ENCODE measurements at places on chromosomes 2 and 18. TPM values are rescaled to one million over a fixed set of nuclear protein-coding genes. Genes with fewer than 3 reads are reported as not detected.

DNA sequence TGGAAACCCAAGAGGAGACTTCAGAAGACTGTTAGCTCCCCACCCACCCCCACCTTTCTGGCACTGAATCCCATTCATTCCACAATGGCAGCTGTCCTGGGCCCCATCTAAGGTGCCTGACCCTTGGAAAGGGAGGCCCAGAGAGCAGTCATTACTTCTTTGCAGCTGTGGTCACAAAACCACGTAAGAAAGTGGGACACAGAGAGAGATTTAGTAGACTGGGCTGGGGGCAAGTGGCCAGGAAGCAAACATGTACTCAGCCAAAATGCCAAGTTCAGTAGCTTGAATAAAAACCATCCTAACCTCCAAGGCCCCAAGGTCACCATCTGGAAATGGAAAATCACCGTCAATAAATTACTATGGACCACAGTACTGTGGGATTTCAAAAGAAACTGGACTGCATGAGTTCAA, 381.4 kb downstream of the TNS1 start:
- no peak for DNase-seq

DNA sequence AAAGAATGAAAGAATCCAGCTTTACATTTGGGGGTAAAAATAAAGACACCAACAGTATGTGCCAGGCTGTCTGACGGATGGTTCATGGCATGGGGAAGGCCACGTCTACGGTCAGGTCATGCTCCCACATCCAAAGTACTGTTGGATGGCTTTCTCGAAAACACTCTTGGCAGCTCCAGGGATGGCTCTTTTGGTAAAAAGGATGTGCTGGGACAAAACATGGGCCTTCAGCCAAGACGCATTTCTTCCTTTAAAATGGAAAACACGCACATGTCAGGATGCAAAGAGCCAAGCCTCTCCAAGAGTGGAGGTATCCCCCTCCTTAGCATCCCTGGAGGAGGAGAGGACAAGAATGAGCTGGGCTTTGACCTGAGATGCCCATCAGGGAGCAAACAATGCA, 376.5 kb upstream of the KLHL29 start:
- DNase-seq = no peak

DNA sequence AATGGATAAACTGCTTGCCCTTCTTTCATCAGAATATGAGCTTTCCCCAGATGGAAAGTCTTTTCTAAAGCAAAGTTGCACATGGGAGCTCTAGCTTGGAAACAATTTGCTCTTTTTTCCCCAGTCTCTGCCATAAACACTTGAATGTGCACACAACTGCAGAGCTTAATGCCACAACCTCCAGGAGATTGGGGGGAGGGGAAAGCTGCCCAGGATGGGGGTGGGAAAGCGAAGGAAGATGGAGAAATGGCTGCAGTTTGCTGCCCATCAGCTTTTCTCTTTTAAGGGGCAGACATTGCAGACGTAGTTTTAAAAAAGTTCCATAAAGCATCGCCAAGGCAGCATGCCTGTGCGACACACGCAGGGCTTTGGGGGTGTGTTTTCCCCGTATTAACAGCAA, 1.5 kb downstream of the ACKR3 start:
- no peak for DNase-seq

DNA sequence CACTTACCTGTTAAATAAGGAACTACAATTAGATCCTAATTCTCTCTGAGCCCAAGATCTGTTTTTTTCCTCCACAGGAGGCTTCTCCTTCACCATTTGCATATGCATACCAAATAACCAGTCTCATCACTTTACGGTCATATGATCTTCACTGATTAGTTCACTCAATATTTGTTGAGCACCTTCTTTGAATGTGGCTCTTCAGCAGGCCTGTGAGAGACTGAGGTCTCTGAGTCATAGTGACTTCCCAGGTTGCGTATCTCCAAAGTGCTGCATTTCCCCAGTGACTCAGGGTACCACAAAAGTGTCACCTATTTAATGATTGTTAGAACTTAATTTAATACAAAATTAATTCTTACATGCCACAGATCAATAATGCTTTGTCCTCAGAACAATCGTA, 108.8 kb upstream of the TRIB2 start:
- DNase-seq = no peak

ERFE gene
- total RNA-seq = 0.85 TPM

GLI2 gene
- 67.0 TPM for total RNA-seq

- DNase-seq = no peak
Measured at GRCh38 chr18:56709463-56709862, 58.3 kb downstream of the WDR7 start.

DNA sequence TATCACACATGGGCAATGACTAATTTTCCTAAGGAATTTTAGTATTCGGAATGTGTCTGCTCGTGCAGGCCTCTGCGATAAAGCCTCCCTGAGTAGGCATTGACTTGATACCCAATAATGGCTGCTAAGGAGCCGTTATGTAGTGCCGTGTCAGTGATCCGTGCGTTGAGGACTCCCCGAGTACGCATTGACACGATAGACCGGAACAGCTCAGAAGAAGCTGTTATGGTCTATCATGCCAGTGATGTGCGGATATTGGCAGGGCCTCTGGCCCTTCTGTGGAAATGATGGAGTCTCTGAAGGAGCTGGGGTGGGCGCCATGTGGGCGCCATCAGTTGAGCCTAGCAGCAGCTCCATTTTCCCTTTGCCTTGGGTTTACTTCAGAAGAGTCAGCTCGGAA, 29.1 kb downstream of the ZEB2 start:
- no peak for DNase-seq

FSIP2 gene
- total RNA-seq = 28.7 TPM

DNA sequence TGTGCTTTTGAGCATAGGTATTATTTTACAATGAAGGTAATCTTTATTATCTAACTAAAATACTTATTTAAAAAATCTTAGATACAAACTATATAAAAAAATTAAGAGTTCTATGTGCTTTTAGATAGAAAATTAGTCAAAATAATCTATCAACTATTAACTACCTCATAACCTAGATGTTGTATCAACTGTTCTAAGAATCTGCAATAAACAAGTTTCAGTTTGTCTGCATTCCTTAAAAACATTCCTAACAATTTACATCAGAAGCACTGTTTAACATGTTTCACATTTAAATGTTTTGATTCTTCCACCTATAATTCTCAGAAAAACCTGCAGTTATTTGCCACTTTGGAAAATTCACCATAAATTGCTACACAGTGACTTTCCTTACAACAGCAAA, 33.3 kb downstream of the NDUFS1 start:
- DNase-seq = no peak

GRCh38 chr2:12856934-12857601, 140.3 kb downstream of the TRIB2 start:
- DNase-seq = no peak

DNA sequence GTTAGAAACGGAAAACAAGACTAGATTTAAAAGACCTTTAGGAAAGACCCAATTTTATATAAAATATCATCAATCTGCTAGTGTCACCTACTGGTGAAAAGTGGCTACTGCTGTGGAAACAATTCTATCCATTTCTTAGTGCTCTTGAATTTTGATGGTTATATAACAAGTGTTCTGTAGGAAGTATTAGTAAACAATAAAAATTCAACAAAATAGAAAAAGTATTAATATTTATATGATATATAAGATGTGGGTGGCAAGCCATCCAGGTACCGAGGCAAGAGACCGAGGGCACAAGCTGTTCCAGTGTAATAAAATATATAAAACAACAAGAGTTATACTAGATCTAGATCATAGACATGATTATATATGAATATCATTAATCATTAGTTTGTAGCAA, 6.2 kb upstream of the TMEM87B start:
- no peak for DNase-seq

RNU2-63P gene
- total RNA-seq = 13.0 TPM

ALPG gene
- not detected for total RNA-seq

MYO5B gene
- 15.6 TPM for total RNA-seq

- DNase-seq = no peak
Measured at GRCh38 chr2:45925636-45926366, 274.3 kb downstream of the PRKCE start.

DNA sequence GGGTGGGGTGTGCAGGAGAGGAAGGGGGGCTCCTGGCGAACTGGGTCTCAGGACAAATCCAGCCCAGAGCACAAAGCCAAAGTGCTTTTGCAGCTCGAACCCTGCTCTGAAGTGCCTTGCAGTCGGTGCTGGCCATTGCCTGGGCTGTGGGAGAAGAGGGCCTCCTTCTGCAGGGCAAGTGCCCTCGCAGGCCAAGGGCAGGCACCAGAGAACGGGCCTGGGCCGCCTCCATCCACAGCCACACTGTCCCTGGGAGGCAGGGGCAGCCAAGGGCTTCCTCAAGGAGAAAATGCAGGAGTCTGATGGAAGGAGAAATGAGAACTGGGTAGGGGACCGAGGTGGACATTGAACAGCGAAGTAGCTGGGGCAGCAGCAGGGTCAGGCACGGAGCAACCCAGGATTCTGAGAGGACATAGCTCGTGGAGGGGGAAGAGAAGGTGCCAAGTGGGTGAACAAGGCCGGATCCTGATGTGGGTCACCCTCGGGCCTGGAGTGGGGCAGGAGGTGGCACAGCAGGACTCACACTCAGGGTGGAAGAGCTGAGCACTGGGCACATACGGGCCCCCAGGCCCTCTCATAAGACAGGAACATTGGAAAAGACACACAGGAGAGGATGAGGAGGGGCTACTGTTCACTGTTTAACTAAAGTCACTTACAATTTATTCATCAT, 312.8 kb upstream of the SALL3 start:
- DNase-seq = no peak

DNA sequence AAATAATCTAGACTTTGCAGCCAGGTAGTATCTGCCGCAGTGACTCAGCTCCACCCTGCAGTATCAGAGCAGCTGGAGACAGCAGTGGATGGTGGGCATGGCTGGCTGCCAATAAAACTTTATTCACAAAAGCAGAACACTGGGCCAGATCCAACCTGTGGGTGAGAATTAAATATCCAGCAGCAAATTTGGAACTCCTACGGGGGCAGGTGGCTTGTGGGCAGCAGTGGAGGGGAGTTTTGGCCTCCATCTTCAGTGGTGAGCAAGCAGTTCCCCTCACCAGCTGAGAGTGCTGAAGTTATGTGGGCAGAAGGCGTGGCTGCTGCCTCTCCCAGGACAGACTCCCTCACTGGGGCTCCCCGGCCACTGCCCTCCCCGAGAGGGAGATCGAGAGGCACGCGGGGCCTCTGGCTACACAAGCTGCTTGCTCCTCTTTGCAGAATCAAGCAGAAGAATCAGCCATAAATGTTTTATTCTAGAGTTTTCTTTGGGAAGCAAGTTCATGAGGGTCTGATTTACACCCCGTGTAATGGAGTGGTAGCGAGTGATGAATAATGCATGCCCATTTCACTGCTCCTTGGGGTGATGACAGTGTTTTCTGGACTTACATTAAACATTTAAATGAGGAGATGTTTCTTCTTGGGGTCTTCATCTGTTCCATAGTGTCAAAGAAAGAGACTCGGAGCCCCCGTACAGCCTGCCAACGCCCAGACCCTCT, 204.3 kb downstream of the SEPTIN10 start:
- no peak for DNase-seq

- DNase-seq = no peak
Measured at GRCh38 chr2:176582990-176583481, 313.8 kb downstream of the MTX2 start.

DNA sequence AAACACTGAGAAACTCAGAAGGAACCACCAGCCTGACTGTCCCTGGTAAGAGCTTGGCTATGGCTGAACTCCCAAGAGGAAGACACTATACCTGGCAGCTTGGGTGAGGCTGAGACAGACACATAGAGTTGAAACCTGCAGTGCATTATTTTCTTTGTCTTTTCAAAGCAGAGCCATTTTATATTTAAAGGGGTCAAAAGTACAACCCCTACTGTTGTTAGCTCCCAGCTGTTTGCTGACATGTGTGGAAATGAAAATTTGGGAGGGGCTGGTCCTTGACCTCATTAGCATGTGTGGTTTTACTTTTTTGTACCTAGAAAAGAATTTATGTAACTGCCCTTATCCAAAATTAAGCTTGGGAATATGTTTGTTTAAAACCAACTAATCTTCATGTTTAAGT, 309.0 kb downstream of the RPRM start:
- no peak for DNase-seq

GRCh38 chr2:160635488-160635887, 141.9 kb upstream of the RBMS1 start:
- DNase-seq = no peak

ABCB6 gene
- 28.1 TPM for total RNA-seq

SOX11 gene
- 46.2 TPM for total RNA-seq

ATP6V1C2 gene
- 0.09 TPM for total RNA-seq

GRCh38 chr18:43061816-43062215, 53.7 kb downstream of the RIT2 start:
- no peak for DNase-seq

DLGAP1 gene
- total RNA-seq = 5.1 TPM

LYPD6 gene
- 16.2 TPM for total RNA-seq

CRYBA2 gene
- total RNA-seq = not detected

- no peak for DNase-seq
Measured at GRCh38 chr2:10680957-10681356, 8.8 kb downstream of the NOL10 start.

DNA sequence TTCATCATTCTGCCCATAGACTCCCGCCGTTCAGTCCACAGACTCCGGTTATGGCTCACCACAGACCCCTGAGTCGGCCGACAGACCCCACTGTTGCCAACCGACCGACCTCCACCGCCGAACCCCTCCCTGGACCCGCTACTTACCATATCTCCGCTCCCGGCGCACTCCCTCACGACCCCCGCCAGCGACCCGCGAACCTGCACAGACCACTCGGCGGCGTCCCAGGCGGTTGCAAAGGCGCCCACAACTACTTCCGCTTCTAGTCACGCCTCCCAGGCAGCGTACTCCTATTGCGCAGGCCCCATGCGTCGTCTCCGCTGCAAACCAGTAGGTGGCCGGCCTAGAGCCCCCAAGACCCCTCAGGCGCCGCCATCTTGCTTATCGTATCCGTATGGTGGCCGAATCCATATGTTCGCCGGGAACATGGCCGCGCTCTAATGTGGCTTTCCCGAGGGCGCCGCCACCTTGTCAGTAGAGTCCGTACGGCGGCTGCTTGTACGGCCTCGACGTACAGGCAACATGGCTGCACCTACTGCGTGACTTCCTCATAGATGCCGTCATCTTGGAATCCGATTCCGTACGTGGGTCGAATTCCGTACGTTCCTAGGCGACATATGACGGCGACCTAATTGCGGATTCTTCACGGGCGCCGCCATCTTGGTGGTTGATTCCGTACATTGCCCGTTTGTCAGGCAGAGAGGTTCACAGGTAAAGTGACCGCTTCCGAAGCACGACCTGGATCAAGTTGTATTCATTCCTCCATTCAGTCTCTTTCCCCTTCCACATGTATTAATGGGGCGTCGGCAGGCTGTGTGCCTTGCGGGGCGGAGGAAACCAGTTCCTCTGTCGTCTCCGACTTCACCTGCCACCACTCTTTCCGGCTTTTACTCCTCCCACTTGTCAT, at the start of gene CXXC1:
TSS of gene CXXC1 (minus strand) at position 252 of the 907 bp plus-strand sequence. CDS start at position 149, 103 bp downstream.
- DNase-seq = peak; percentile 98

DNA sequence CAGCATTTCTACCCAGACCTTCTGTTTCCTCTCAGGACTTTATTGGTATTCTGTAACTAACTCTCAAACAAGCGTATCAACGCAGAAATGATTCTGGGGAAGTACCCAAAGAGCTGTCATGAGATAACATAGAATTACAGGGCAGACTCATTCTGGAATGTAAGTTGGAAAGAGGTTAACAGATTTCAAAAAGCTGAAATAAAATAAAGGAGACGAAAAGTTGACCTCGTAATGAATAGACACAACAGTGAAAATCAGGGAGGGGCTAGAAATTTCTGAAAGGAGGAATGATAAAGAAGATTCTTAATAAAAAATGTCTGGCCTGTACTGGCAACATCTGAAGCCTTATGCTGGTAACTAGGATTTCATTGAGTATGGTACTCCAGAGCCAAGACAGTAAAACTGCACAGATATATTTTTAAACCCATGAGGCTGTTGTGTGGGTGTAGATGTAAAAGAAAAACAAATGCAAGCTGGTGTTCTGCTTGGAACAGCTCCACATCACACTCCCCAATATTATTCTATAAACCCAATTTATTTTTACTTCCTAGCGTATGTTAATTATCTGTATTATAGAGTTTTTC, 23.9 kb downstream of the RBMS1 start:
- DNase-seq = no peak

All from mesothelial cell of epicardium (in vitro differentiated cells).